Activated T-cell treated with anti-CD3 and anti-CD28 coated beads for 4 hours (primary cell): ENCODE measurements at places on chromosomes 16 and 17.

- no peak for DNase-seq
Measured at GRCh38 chr16:12685806-12686205, 117.9 kb downstream of the CPPED1 start.

- no peak for DNase-seq
Measured at GRCh38 chr16:70526403-70526802, 2.8 kb downstream of the SF3B3 start.

- DNase-seq, result no peak
Measured at GRCh38 chr17:7341842-7342241, 5.5 kb downstream of the ACAP1 start.

- no peak for DNase-seq
Measured at GRCh38 chr16:66271074-66272060, 95.1 kb upstream of the CDH5 start.

DNA sequence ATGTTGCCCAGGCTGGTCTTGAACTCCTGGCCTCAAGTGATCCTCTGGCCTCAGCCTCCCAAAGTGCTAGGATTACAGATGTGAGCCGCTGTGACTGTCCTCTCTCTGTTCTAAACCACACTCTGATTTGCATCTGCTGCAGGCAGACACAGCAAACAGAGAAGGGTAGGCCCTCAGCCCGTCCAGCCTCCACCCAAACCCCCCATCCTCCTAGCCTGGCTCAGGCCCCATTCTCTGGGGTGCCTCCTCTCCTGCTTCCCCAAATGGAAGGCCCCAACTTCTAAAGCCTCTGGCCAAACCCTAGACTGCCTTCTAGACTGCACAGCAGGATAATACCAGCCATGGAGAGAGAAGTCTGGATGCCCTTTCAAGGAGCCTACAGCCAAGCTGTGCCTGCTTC is 4.1 kb upstream of the GFAP start:
- no peak for DNase-seq

GRCh38 chr17:68455901-68456338 is 1.4 kb downstream of the WIPI1 start:
- no peak for DNase-seq

- peak; percentile 23 for DNase-seq
Measured at GRCh38 chr16:48608871-48609651, 919 bp downstream of the N4BP1 start.

- no peak for DNase-seq
Measured at GRCh38 chr16:17173281-17173680, 297.5 kb downstream of the XYLT1 start.

DNA sequence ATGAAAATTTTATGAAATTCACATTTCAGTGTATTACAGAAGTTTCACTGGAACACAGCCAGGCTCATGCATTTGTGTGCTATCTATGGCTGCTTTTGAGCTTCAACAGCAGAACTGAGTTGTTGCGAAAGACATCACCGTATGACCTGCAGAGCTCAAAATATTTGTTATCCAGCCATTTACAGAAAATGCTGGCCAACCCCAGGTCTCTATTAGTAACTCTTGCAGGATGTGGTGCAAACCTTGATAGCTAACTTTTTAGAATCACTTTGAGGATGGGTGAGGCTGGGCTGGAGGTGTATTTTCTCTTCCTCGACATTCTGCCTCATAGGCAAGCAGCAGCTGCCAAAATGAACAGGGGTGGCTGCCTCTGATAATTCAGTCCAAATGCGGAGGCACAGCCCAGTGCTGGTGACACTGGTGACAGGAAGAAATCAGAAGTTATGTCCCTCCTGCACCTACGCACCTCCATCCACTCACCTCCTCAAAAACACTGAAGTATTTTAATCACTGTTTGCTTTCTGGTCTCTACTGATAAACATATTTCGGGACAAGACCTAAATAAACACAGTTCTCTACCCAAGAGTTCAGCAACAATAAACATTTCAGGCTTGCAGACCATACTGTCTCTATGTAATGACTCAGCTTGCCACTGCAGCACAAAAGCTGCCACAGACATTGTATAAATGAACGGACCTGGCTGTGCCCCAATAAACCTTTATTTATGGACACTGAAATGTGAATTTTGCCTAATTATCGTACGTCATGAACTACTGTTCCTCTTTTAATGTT is 28.5 kb downstream of the ARHGAP17 start:
- DNase-seq, result no peak

GRCh38 chr17:74527756-74528155 is 3.5 kb downstream of the CD300LB start:
- no peak for DNase-seq

- DNase-seq, result no peak
Measured at GRCh38 chr16:20868890-20869289, 31.3 kb downstream of the DCUN1D3 start.

GRCh38 chr16:28096983-28097899 is 33.7 kb upstream of the GSG1L start:
- DNase-seq, result no peak

DNA sequence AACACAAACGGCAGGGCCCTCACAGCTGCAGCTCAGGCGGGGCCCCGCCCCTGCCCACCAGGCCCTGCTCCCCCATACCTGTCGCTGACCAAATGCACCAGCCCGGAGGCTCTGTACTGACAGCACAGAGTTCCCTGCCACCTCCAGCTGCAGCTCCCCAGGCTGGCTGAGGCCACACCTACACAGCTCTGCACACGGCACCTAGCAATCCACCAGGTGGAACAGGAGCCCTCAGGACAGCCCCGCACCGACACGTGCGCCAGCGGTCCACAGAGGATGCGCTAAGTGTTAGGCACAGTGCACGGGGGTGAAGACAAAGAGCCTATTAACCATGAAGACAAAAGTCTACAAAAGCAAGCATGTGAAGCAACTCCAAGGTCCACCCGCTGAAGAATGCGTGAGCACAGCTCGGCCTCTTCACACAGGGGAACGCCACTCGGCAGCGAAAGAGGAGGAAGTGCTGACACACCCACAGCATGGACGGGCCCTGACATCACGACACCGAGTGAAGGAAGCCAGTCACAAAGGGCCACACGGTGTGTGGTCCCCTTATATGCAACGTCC is 5.4 kb downstream of the ZCCHC14 start:
- DNase-seq, result no peak

DNA sequence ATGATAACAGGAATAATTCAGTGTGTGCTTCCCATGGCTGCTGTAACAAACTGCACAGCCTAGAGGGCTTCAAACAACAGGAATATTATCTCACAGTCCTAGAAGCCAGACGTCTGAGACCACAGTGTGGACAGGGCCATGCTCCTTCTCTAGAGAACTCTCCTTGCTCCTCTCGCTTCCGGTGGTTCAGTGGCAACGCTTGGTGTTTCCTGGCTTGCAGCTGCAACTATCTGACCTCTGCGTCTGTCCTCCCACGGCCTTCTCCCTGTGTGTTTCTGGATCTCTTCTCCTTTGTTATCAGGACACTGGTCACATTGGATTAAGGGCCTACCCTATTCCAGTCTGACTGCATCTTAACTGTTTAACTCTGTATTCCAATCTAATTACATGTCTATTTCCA is 414.3 kb downstream of the MAF start:
- DNase-seq, result no peak

GRCh38 chr17:57954397-57955182 is 622 bp downstream of the CUEDC1 start:
- DNase-seq, result no peak

DNA sequence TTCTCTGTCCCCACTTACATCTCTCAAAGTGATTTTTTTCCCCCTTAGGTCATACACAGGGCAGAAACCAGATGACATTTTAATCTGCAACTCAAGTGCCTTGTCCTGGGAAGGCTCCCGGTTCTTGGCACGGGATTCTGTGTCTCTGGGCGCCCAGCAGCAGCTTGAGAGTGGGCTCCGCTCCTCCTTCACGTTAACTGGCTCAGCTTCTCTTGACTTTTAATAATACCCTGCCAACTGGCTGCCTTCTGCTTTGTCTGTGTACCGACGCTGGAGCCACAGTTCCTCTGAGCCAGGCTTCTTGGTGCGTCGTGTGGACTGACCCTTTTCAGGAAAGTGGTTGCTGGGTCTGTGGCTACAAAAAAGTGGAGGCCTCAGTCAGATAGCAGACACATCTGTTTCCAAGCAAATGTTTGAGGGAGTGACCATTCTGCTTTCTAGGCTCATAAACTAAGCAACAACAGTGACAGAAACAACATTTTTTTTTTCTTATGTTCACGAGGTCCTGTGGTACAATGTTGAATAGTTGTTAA is 64.9 kb downstream of the IRF8 start:
- no peak for DNase-seq

DNA sequence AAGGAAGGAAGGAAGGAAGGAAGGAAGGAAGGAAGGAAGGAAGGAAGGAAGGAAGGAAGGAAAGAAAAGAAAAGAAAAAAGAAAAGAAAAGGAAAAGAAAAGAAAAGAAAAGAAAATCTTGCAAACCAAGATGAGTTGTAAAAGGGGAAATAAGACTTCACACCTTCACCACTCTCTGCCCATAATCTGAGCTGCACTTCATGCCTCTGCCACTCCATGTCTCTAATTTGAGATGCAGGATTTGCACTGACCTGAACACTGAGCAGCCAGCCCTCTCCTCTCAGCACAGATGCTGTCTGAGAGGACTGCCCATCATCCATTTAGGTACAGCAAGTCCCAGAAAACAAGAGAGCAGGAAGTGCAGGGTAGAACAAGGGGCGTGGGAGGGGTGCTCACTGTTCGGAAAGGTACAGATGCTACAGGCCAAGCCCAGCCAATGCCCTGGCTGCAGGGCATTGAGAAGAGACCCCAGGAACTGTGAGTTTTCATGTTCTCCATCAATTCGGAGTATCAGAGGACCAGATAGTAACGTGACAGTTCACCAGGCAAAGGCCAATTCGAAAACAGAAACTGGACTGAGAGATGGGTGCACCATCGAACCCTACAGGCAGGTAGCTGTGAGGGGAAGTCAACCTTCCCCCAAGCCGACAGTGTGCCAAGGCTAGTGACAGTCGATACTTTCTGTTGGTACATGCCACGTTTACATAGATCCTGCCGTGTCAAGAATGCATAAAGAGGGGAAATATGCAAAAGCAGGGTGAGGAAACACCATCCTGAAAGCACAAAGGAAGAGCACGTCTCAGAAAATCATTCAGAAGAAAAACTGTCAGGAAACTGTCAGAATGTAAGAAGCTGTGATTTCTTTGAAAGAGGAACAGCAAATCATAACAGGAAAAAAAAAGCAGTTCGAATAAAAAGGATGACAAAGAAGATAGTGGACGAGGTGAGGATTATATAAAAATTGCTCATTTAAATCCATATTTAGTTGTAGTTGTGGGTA is 142.0 kb upstream of the RCVRN start:
- no peak for DNase-seq

DNA sequence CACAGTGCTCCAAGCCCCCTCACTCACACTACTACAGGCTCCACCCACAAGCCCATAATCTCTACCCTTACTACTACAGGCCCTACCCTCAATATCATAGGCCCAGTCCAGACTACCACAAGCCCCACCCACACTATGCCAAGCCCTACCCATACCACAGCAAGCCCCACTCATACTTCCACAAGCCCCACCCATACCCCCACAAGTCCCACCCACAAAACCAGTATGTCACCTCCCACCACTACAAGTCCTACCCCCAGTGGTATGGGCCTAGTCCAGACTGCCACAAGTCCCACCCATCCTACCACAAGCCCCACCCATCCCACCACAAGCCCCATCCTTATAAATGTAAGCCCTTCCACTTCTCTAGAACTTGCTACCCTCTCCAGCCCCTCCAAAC is 13.8 kb downstream of the RIPOR1 start:
- peak; percentile 51 for DNase-seq

DNA sequence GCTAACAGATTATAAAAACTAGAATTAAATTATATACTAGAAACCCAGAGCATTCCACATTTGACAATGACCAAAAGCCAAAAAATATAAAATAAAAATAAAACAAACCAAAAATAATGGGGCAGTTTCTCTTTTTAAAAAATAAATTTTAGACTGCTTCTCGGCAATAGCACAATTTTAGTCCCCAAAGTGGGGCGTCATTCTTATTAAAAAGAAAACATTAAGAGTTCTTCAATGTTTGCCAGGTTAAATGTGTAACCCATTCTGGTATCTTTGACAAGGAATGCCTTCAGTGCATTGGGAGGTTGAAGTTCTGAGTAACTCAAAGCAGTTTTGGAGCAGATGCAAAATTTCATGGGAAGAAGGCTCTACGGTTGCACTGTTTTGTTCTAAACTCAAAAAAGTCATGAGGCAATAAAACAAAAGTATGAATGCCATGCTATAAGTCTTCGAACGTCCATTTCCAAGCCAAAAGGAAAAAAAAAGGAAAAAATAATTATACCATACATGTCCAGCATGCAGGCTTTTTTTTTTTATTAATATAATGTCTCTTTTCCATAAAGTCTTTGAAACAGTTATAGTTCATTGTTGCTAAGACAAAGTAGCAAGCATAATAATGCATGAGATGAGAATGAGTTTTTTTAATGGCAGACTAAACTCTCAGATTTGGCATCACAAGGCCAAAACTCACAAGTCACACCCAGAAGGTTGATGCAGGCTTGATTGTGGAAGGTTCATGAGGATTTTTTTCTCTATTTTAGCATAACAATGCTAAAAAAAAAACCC is 3.1 kb downstream of the MAF start:
- no peak for DNase-seq

- DNase-seq, result no peak
Measured at GRCh38 chr17:36592316-36592715, 637 bp downstream of the DHRS11 start.

GRCh38 chr17:48795444-48796162 is 21.4 kb downstream of the TTLL6 start:
- no peak for DNase-seq

GRCh38 chr17:80821546-80821945 is 170.1 kb upstream of the CHMP6 start:
- no peak for DNase-seq
